ENCODE measurements at places on chromosomes 16 and 17. TPM values are rescaled to one million over a fixed set of nuclear protein-coding genes. Genes with fewer than 3 reads are reported as not detected.

The PRAC1 gene
- not detected for total RNA-seq

The CLEC19A gene
- not detected for total RNA-seq

The C16orf46 gene
- total RNA-seq: 0.07 TPM

- DNase-seq: no peak
These were observed 7.5 kb upstream of the SLC6A4 start for GRCh38 chr17:30243002-30243401.

GRCh38 chr16:87350031-87350430 lies 32.8 kb upstream of the C16orf95 start:
- DNase-seq: no peak

- no peak for DNase-seq
These were observed 39.4 kb downstream of the EFCAB13 start for GRCh38 chr17:47363171-47363570.

GRCh38 chr17:75894049-75894733 lies 2.6 kb downstream of the TRIM65 start:
- DNase-seq: no peak

- peak; percentile 21 for DNase-seq
These were observed 20.5 kb upstream of the ERN1 start for GRCh38 chr17:64150237-64151015.

DNA sequence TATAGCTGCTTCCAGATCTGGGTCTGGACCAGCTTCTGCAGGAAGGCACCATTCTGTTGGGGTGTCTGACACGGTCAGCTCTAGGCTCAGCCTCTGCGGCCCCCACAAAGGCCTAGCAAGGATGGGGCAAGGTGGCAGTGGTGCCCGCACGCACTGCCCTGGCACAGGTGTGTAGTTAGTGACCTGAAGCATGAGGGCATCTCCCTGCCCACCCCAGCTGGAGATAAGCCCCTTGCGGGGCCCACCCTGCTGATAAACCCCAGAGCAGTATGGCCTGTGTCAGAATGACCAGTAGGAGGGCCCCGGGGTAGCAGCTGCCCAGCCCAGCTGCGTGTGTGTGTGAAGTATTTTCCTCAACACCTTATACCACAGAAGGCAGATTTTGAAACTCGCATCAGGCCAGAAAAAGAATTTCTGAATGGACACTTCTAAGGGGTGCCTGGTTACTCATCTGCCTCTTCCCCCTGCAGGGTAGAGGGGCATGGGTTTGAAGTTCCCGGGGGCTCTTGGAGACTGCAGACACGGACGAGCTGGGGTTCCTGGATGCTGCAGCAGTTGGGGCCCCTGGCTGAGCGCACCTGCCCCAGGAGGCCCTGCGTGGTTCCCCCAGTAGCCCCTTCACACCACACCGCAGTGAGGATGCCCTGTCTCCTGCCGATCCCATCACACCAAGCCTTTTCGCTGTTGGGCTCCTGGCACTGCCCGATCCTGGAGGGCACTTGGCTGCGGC lies 4.5 kb downstream of the ARHGDIA start:
- DNase-seq: no peak

DNA sequence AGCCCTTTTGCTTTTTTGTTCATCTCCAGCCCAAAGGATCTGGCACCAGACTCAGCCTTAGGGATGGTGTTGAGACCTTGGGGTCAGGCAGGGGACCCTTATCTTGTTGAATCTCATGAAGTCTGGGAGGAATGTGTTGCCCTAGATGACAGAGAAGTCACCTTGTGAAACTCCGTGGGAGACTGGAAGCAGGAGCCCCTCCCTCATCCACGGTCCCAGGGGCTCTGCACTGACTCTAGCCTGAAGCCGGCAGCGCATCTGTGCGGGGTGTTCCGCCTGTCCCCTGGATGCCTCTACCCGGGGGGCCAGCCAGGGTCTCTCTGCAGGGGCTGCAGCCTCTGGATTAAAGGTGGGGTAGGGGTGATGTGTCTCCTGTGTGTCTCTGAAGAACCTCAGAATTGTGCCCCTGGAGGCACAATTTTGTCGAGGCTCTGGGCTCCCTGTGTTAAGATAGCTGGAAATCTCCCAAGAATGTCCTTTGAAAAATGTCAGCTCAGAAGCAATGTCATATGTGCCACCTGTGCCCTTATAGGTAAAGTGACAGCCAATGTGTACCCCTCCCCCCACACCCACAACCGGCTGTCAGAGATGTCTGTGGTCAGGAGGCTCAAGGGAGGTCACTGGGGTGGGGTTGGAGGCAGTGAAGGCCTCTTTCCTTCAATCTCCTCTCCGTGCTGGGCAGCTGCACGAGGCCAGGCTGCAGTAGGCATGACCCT lies 32.1 kb upstream of the CDC42EP4 start:
- DNase-seq: no peak
